ENCODE measurements at places on chromosomes 7 and 10.

DNA sequence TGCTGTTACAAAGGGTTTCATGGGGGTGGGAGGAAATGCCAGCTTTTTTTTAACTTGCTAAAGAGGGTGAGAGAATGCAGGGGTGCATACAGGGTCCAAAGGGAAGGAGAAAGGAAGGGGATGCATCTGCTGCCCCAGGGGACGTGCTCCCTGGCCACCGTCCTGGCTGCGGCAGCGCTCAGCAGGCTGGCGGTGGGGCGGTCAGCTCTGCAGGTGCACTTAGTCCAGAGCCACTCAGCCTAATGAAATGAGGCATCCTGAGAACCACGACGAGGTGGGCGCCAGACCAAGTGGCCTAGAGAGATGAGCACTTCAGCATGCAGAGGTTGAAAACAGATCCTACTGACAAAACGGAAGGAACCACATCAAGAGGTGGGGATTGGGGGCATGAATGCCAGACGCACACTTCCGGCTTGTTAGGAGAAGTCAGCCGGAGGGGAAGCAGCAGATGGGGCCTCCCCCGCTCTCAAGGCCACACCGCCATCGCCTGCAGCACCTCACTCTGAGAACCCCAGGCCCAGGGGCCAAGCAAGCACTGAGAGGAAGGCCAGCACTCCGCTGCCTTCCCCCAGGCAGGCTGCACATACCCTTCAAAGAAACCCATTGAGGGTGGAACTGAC is 94.5 kb downstream of the MAD1L1 start:
- peak; percentile 47 for DNase-seq

DNA sequence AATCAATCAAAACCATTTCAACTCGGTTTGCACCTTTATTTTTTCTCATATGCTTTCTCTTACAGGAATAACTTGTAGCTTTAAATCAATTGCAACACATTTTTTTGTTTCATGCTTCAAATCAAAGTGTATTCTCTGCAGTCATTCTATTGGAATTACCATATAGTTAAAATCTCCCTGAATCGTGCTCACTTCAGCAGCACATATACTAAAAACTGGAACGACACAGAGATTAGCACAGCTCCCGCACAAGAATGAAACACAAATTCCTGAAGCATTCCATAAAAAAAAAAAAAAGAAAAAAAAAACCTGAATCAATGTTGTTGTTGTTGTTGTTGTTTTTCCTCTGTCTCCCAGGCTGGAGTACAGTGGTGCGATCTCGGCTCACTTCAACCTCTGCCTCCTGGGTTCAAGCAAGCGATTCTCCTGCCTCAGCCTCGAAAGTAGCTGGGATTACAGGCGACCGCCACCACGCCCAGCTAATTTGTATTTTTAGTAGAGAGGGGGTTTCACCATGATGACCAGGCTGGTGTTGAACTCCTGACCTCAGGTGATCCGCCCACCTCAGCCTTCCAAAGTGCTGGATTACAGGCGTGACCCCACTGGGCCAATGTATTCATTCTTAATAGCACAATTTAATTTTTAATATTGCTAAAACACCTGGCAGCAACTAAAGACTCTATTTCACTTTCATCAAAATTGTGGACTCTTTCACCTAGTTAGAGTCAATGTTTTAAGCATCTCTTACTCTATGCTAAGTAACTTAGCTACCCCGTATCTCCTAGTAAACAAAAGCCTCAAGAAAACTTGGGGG is 26.3 kb downstream of the ANKRD61 start:
- DNase-seq: no peak

GRCh38 chr10:43029043-43029442 is 47.8 kb upstream of the RET start:
- no peak for DNase-seq

DNA sequence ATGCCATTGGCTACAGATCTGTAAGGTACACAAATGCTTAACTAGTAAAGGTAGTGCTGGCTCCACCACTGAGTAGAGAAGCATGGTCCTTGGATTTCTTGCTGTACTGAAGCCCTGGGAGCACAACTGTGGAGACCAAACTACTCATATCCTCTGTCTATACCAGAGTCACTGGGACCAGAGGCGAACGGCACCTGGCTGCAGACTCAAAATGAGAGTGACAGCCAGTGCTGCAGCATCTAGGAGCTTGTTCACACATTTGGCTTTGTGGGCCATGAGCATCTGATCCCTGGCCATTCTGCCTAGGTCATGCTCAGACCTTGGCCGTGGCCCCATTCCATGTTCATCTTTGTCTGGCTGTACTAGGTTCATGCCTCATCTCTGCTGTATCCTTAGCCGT is 31.9 kb downstream of the LRRC18 start:
- no peak for DNase-seq

- DNase-seq: no peak
Observed at GRCh38 chr10:30862486-30862885, 169.2 kb downstream of the ZNF438 start.

DNA sequence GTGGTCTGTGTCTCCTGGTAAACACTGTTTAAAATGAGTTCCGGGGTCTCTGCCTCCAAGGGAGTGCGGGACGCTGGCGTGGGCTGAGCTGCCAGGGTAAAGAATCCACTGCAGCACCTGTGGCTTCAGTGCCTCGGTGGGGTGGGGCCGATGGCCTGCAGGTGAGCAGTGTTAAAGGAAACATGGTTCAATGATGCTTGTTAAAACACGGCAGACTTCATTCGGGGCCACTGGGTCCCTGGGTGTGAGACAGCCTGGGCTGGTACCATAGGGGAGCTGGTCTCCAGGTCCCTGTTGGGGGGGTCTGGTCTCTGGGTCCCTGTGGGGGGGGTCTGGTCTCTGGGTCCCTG is 24.9 kb upstream of the KNDC1 start:
- DNase-seq: no peak

DNA sequence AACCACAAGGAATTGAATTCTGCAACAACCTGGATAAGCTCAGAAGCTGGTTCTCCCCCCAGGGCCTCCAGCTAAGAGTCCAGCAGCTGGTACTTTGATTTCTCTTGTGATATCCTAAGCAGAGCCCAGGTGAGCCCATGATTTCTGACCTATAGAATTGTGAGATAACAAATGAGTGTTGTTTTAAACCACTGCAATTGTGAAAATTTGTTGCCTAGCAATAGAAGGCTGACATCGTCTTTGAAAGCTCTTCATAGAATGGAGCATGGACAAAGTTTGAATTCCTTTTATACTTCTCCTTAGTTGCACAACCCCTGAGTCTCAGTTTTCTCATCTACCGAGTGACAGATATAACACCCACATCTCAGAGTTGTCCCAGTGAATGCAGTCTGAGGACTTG is 129.9 kb downstream of the TEX36 start:
- no peak for DNase-seq

DNA sequence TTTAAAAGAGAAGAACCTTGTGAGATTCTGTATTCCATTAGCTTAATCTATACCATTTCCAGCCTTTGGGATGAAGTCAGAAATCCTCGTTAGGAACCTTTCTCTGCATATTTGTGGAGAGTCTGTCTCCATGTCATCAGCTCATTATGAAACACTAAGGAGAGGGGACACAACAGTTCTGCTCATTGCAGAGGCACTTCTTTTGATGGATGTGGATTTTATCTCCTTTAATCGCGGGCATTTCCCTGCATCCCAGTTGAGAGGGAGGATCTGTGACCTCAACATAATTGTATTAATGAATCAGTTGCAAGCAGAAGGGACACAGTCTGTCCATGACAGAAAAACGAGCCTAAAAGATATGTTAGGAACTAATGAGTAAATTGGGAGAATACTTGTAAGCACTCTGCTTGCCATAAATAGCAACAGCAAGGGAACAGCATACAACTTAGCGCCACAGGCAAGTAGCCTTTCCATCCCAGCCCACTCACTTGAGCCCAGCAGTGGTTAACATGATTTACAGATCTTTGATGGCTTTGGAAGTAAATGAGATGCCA is 37.9 kb downstream of the SORCS1 start:
- no peak for DNase-seq

- no peak for DNase-seq
Observed at GRCh38 chr10:127536972-127537760, 11.9 kb upstream of the NPS start.

- DNase-seq: no peak
Observed at GRCh38 chr7:26868841-26869495, 4.6 kb upstream of the SKAP2 start.

DNA sequence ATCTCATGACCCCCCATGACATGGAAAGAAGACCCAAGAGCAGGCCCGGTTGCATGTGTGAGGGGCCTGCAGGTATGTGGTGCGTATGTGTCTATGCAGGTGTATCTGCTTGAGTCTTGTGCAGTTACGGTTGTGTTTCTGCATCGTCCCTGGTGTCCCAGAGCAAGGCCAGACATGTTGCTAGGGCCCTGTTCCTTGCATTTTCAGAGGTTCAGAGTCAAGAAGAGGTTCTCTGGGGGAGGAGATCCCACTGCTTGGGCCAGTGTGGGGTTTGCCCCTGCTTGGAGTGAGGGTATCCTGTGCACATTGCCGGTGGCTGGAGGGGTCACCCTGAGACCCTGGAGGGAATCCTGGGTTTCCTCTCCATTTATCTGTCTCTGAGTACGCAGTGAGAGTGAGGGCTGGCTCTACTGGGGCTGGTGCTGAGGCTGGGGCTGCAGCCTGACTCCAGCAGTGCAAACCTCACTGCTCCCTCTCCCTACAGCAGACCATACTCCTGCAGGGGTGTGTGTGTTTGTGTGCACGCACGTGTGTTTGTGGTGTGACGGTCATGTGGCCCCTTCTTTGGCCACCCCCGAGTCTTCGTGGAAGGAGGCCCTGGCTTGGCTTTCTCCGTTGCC is 4.1 kb downstream of the TRIM8 start:
- DNase-seq: no peak

- DNase-seq: no peak
Observed at GRCh38 chr7:115707258-115708012, 323.1 kb downstream of the TFEC start.

- no peak for DNase-seq
Observed at GRCh38 chr7:55513868-55514267, 58.4 kb downstream of the VOPP1 start.

DNA sequence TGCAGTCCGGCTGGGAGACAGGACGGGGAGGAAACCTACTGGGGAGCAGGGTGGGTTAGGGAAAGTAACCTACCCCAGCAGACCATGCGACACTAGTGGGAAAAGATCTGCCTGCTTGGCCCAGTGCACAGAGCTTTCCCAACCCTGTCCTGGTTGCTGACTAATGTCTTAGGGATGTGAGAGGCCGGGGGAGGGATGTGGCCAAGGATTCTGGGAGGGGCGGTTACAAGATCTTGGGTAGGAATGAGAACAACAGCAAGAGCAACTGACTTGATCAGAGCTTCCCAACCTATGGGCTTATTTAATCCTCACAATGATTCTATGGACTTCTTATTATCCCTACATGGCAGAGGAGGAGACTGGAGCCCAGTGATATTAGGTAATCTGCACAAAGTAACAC is 24.0 kb upstream of the EIF5AL1 start:
- no peak for DNase-seq

DNA sequence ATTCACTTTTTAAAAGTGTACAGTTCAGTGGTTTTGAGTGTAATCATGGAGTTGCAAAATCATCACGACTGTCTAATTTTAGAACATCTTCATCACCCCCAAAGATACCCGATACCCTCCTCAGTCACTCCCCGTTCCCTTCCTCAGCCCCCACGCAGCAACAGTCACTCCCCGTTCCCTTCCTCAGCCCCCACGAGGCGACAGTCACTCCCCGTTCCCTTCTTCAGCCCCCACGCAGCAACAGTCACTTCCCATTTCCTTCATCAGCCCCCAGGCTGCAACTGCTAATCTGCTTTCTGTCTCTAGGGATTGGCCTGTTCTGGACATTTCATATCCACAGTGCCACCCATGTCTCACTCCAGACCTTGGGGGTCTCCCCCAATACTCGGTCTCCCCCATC is 161.6 kb upstream of the PPP2R2D start:
- DNase-seq: no peak

- no peak for DNase-seq
Observed at GRCh38 chr10:59833810-59834209, 72.5 kb downstream of the CCDC6 start.

- no peak for DNase-seq
Observed at GRCh38 chr7:140160308-140160707, 16.5 kb downstream of the KDM7A start.

- DNase-seq: no peak
Observed at GRCh38 chr7:116777651-116778281, 84.6 kb upstream of the CAPZA2 start.

DNA sequence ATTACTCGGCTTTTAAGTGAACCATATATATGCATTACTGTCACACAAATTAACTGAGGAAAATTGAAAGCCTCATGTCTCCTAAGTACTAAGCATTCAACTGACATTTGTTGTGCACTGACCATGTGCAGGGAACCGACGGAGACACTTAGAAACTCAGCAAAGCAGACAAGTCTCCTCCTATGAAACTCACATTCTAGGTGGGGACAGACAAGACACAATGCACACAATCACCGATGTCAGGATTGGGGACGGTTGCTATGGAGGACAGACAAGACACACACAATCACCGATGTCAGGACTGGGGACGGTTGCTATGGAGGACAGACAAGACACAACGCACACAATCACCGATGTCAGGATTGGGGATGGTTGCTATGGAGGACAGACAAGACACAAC is 134.0 kb downstream of the PTPRN2 start:
- no peak for DNase-seq

DNA sequence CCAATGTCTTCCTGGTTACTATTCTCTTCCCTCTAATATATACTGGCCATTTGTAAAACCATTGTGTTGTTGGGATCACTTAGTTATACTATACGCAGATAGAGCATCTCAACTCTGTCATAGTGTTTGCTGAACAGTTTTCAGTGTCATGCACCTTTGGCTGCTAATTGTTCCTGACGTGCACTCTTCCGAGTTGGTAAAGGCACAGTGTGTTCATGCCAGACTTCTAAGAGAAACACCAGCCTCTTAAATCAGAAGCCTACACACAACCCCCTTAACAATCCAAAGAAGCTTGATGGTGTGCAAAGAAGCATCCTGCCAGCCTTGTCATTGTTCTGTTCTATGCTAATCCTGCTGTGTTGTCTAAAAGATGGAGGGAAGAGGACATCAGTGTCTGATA is 131.1 kb downstream of the MAPK8 start:
- no peak for DNase-seq

GRCh38 chr10:130121486-130122079 is 11.0 kb upstream of the C10orf143 start:
- no peak for DNase-seq

- no peak for DNase-seq
Observed at GRCh38 chr10:28280652-28281051, 22.2 kb downstream of the MPP7 start.

- no peak for DNase-seq
Observed at GRCh38 chr10:95391581-95392216, 100.9 kb upstream of the PDLIM1 start.
